T1000 (cell line): ENCODE measurements at places on chromosomes 5 and 9.

GRCh38 chr9:112618385-112619009 lies 99.4 kb downstream of the INIP start:
- DNase-seq: no peak

GRCh38 chr5:139133282-139133681 lies 64.9 kb downstream of the SIL1 start:
- DNase-seq: no peak

DNA sequence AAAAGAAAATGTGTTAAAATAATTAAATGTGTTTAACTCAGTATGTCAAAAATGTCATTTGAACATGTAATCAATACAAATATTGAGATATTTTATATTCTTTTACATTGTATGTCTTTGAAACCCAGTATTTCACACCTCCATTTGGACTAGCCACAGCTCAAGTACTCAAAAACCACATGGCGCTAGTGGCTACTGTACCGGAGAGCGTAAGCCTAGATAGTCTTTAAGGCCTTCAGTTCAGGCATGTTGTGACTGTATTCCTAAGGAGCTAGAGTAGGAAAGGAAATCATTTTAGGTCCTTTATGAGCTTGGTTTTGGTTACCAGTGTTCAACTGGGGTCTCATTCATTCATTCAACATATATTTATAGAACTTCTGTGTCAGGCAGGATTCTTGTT lies 12.8 kb downstream of the FBXW2 start:
- no peak for DNase-seq

GRCh38 chr9:34575862-34576596 lies 13.5 kb downstream of the CNTFR start:
- DNase-seq: no peak

DNA sequence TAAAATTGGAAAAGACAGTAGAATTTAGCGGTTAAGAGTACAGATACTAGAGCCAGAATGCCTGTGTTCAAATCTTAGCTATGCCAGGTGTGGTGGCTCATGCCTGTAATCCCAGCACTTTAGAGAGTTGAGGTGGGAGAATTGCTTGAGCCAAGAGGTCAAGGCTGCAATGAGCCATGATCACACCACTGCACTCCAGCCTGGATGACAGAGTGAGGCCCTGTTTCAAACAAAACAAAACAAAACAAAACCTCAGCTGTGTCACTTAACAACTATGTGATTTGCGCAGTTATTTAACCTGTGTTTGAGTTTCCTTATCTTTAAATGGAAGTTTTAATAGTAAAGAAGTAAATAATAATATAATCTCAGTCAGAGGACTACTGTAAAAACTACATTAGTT lies 68.3 kb downstream of the TBCA start:
- DNase-seq: no peak

- DNase-seq: no peak
These were observed 62.4 kb downstream of the GRIA1 start for GRCh38 chr5:153552886-153553285.

DNA sequence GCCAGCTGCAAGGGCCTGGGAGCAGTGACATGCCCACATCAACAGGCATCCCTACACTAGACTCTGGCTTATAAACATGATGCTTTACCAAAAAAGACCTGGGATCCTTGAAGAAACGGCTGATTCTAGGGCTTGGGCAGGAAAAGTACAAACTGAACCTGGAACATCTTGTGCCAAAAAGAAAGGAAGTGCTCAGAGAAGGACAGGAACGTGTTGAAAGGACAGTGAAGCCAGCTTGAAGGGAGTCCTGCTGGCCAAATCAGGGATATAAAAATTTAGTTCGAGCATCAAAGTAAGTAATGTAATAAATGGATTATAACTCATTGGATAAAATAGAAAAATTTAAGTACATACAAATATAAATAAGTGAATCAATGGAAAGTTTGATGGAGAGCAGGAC lies 58.1 kb downstream of the ALDH7A1 start:
- no peak for DNase-seq

DNA sequence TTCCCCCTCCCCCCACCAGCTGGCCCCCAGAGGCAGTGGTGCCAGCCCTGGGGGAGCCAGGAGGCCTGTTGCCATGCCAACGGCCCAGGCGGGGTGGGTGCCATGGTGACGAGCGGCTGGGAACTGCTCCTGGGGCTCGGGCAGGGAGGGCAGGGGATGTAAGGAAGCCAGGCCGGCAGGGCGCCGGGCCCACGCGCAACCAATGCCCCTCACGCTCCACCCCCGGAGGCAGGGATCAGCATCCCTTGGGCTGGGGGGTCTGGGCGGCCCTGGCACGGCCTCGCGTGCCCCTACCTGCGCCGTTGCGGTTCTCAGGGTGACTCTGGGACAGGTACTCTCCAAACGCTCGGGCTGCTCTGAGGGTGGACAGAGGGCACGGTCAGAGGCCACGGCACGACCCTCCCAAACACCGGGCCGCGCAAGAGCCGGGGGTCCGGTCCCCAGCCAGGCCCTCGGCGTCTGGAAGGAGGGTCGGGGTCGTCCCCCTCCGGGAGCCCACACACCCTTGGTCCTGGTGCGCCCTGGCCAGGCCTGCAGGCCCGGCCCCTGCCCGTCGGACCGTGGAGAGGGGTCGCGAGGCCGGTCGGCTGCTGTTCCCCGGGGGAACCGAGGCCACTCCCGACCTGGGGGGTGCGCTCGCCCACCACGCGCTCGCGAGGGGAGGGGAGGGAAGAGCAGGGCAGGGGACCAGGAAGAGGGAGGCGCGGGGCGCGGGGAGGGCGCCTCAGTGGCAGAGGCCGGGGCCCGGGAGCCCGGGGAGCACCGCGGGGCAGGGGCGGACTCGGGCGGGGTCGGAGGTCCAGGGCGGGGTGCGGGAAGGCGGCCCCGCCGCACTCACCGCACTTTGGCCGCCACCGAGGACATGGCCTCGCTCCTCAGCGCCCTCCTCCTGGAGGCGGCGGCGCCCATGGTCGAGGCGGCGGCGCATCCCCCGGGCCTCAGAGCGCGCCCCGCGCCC lies 661 bp downstream of the NSMF start:
- no peak for DNase-seq

DNA sequence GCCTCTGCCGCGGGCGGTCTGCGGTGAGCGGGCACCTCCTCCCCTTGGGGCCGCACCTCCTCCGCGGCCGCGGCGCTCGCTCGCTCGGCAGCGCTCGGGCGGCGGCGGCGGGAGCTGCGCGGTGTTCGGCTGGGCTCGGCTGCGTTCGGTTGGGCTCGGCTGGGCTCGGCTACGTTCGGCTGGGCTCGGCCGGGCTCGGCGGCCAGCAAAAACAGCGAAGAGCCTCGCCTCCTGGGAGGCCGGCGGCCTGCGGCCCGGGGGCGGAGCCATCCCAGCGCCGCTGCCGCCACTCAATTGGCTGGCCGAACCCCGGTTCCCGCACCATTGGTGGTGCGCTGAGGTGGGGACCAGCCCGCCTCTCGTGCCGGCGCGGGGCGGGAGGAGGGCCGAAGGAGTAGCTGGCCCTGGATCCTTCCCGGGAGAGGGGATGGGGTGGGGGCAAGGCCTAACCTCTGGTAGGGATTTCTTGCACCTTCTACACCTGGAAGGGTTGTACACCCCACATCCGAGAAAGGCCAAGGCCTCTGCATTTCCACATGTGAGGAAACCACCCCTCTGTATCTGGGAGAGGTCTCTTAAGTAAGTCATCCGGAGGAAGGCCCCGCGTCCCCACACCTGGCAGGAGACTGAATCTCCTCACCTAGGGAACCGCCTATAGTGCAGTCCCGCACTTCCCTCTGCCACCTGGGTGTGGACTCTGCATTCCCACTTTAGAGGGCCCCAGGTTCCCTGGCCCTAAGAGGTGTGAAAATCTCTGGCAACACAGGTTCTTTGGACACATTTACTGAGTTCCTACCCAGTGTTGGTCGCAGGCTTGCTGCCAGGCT lies at the start of gene ENHO:
Gene ENHO, minus strand, starts transcription at position 20 of the 827 bp plus-strand sequence. CDS start 1,295 bp downstream, outside the sequence.
- peak; percentile 79 for DNase-seq

GRCh38 chr9:87648606-87649005 lies 77.3 kb upstream of the CTSL start:
- no peak for DNase-seq

- no peak for DNase-seq
These were observed 74.3 kb downstream of the SLC44A1 start for GRCh38 chr9:105318729-105319191.

DNA sequence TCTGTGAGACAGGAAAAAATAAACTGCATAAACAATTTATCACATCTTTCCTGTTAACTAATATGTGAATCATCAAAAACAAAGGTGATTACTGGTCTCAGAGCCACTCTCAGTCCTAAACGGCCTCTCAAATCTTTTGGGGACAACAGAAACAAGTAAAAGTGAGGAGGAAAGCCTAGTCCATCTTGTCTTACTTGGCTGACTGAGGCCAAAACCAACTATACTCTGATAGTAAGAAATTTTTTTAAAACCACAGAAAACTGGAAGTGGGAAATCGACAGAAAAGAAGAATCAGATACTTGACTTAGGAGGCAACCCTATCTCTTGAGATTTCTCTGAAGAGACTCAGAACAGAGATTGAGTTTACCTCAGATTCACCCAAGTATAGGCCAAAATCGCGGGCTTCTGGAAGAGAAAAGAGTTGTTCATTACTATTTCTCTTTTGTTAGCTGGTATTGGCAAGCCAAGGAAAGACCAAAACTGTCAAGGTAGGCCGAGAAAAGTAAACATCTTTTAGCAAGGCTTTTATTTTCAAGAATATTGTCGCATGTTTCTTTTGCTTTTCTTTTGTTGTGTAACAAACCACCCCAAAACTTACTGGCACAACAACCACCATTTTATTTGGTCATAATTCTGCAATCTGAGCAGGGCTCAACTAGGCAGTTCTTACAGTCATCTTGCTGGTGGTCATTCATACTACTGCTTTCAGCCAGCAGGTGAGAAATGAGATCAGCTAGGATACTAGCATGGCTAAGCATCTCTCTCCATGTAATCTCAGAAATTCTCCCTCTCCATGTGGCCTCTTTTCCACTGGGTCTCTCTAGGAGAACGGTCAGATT lies 46.1 kb downstream of the RFX3 start:
- no peak for DNase-seq

DNA sequence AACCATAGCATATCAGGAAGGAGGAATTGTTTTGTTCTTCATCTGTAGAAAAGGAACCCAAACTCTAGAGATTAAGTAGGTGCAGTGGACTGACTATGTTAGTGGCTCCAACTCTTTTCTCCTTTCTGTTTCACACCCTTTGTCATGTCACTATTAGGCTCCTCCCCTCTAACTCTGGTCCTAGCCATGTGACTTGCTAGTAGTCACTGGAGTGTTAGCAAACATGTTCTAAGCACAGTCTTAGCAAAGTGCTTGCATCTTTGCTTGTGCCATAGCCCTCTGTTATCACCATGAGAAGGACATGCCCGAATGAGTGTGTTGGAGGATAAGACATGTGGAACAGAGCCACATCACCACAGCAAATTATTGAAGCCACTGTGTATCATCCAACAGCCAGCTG lies 55.4 kb upstream of the PPP3R2 start:
- no peak for DNase-seq

DNA sequence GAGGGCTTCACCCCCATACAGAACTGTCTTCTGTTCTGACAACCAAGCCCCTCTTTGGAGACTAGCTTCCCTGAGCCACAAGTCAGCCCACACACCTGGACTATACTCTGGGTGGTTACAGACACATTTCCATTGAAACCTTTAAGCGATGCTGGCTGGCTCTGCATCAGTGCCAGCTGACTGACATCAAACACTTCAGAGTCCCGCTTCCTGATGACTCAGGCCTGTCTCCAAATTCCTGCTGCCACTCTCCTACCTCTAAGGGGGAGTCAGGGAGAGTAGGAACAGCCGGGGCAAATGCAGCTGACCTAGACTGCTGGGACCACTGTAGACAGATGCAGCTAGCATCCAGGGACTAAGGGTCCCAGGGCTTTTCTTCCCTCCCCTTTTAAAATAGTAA lies 59.4 kb downstream of the SIL1 start:
- no peak for DNase-seq

- no peak for DNase-seq
These were observed 460.4 kb upstream of the RORB start for GRCh38 chr9:74036549-74037231.

DNA sequence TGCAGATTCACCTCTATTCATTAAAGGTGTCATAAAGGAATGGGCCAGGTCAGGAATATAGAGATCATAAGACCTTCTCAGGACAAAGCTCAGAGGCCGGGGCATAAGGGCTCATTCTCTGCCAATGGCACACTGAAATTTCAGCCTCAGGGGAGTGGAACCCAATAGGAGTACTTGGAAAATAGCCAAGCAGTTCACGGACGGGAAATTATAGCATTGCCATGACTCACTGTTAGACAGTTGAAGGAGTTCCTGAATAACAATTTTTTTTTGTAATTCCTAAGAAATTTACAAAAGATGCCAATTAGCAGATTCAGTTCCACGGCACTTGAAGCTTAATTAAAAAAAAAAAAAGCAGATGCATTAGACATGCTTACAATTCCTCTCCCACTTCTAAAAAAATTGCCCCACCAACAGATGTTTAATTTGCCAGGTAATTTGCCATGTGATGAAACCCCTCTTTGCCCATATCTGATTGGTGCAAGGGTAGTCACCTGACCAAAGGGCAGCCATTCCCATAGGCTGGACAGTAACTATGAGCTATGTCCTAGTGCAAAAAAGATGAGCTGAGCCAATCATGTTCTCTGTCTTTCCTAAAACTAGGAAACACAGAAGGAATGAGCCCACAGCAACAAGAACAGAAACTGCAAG lies 58.6 kb downstream of the PTCD2 start:
- peak; percentile 35 for DNase-seq

DNA sequence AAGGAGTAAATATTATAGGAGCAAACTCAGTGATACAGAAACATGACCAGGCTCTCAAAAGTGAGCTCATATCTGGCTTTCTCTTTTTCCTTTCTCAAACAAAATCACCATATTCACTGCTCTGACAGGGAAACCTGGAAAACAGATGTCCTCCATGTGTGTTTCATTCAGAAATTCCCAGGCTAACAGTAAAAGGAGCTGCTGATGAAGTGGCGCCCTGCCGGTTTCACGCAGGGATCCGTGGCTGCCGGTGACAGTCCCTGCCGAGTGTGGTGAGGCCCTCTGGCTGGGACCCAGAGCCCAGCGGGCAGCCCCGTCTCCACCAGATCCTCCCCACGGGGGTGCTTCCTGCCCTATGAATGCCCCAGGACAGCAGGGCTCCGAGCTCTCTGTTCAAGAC lies 208.1 kb downstream of the GNA14 start:
- no peak for DNase-seq

- DNase-seq: no peak
These were observed 791.9 kb upstream of the CDH6 start for GRCh38 chr5:30401479-30402058.

DNA sequence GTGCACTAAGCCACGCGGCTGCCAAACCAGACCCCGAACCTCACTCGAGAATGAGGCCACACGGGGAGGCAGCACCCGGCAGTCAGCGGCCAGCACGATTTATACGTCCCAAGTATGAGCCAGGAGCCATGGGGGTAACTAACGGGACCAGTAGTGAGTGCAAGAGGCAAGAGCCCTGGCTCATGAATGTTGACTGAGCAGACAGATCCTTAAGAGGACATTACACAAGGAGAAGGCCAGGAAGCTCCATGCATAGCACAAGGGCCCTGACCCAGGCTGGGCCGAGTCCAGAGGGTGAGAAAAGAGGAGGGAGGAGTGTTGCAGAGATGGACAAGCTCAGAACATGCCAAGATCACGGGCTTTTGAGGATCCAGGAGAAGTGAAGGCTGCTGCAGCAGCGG lies 58.6 kb upstream of the PHYKPL start:
- no peak for DNase-seq
